ENCODE measurements at places on chromosomes 5 and 9. TPM values are rescaled to one million over a fixed set of nuclear protein-coding genes. Genes with fewer than 3 reads are reported as not detected.

- DNase-seq: no peak
These were observed 9.6 kb downstream of the AK6 start for GRCh38 chr5:69359699-69360098.

Gene MSMP
- total RNA-seq: not detected

DNA sequence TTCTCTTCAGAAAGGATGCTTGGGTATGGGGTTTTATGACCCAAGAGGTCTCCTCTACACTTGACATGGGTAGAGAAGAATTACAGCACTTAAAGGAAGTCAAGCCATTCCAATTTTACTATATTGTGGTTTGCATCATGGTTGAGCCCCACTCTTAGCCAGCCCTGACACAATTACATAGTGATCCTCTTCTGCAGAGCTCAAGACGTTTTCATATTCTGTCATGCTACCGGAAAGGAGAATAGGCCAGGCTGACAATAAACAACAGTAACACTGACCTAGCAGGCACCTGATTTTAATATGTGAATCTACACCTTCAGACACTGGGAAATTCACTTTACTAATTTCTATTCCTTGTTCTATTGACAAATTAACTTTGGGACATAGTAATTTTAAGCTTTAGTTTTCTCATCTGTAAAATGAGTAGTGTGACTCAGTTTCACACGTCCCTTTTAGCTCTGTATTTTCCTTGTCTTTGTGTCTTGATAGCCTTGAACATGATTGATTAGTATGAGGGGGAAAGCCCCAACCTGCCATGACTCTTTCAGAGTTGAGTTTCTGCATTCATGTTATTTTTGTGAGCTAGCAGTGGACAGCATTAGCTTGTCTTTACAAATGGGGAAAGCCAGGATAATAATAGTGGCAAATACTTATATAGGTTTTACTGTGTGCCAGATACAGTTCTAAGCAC lies 83.8 kb downstream of the SV2C start:
- no peak for DNase-seq

GRCh38 chr5:179205277-179205676 lies 140.0 kb downstream of the ADAMTS2 start:
- no peak for DNase-seq

Gene PCDHB9
- total RNA-seq: 2.2 TPM

GRCh38 chr5:67679184-67679841 lies 482.7 kb upstream of the CD180 start:
- no peak for DNase-seq

GRCh38 chr5:52789378-52789777 lies 1.7 kb downstream of the ITGA1 start:
- no peak for DNase-seq

GRCh38 chr5:156715287-156715686 lies 134.8 kb upstream of the PPP1R2B start:
- DNase-seq: no peak

DNA sequence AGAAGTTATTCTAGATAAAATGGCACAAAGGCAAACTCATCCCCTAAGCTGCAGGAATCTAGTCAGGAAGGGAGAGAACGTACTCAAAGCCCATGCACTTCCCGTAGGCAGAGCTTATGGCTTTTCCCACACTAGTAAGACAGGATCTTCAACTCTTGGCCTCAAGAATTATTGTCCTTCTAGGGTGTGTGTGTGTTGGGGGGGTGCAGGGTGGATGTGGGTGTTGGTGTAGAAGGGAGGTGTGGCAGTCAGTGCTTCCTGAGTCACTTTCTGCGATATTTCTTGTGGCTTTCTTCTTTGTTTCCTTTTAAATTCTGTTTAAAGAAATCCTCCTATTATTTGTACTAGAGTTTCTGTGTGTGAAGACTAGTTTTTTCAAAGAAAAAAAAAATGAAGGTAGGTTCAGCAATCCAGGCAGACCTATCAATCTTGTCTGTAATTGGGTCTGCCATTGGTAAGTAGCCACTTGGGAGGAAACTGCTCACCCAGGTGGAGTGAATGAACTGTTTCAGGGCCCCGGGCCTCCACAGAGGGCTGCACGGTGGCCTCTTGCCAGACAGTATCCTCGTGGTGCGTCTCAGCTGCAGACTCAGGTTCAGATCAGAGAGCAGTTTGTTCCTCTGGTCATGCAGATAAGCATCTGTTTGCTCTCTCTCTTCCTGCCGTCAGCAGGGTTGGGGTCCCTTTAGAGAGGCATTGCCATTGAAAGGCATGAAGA lies 131.9 kb downstream of the NPR3 start:
- no peak for DNase-seq

Gene TMOD1
- total RNA-seq: 10.5 TPM

DNA sequence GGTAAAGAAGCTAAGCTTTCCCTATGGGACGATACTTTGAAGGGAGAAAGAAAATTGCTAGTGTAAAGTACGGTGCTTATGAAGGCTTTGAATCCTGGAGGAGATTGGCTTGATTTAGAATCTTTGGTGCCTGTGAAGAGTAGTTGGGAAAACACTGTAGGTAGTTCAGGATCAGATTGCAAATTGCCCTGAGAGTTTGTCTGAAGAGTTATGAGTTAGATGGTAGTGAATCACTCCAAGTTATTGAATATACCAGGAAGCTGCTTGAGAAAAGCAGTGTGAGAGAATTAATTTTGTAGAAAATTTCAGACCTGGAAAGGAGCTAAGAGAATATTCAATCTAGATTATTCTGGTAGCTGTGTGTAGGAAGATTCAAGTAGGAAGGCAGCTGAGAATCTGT lies 11.5 kb downstream of the MAN2A1 start:
- no peak for DNase-seq

- no peak for DNase-seq
These were observed 28.4 kb upstream of the ITGA1 start for GRCh38 chr5:52759331-52759730.

- DNase-seq: no peak
These were observed 3.5 kb upstream of the BASP1 start for GRCh38 chr5:17213938-17214337.

- no peak for DNase-seq
These were observed 8.4 kb downstream of the RPL37 start for GRCh38 chr5:40826489-40827187.

GRCh38 chr5:117013280-117013877 lies 438.8 kb upstream of the SEMA6A start:
- DNase-seq: no peak

DNA sequence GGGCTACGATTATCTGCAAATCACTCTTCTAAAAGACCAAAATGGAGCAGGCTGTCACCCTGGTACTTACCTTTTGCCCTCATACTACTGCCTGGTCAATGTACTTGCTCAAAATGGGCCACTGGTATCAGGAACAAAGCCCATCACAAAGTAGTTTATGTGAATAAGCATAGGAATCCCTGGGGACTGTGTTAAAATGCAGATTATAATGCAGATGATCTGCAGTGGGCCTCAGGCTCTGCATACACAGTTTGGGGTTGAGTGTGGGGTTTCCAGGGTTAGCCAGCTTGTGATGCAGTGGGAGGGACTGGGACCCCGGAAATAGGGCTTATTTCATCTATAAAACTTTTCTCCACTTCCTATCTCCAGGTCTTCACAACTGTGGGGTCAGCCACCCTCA lies 173.1 kb downstream of the HSD17B3 start:
- peak; percentile 16 for DNase-seq

DNA sequence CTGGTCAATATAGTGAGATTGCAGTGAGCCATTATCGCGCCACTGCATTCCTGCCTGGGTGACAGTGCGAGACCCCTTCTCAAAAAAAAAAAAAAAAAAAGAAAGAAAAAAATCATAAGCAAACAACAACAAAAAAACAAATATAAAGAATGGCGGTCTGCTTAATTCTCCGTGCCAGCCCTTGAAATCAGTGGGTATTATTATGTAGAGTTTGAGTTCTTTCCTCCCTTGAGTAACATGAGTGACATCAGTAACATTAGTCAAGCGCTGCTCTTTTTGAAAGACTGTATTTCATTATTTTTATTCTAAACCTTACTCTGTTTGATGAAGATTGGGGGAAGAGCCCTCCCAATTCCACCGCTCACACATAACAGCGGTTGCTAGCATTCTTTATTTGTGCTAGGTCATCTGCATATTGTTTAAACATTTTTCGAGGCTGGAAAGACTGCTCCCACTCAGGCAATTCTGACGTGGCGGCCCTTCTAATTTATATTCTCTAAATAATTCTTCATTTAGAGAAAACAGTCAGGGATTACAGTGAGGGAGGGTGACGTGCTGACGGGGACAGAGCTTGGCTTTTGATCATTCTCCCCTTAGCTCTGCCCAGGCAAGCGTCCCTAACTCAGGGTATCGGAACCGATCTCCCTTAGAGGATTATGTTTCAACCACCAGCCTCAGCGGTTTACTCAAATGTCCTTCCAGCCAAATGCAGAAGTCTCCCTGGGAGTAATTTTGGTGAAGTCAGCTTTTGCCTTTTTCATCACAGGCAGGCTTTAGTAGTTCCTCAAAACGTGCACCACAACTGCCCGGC lies 860 bp upstream of the MARCHF6 start:
- DNase-seq: no peak

DNA sequence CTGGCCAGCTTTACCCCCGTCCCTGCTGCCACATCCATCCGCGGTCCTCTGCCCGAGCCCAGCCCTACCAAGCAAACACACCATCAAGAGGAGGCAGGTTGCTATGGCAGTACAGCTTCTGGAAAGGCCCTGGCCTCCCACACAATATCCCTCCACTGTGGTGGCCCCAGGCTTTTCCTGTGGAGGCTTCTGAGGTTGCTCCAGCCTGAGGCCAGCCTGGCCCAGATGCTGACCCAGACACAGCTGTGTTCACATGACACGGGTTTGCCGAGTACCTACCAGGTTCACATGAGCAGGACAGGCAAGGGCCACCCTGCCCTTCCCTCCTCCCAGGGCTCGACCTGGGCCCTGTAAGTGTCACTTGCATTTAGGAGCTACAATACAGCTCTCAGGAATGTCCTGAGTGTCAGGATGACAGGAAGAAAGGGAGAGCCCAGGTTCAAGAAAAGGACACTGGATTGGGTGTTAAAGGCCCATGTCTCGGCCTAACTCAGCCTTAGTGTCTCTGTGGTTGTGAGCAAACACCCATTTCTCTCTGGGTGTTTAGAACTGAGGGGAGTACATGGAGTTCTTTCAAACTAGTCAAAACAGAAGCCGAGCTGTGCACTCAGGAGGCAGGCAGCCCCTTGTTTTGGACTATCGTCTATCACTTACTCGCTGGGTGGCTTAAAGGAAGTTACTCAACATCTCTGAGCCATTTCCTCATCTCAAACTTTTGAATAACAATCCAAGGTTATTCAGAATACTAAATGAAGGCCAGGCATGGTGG lies 40.2 kb downstream of the NAIF1 start:
- DNase-seq: no peak

GRCh38 chr5:64229163-64229774 lies 63.6 kb downstream of the RNF180 start:
- no peak for DNase-seq

Gene NSUN2
- total RNA-seq: 63.4 TPM

Data from type B pancreatic cell (in vitro differentiated cells).